Activated gamma-delta T cell treated with anti-CD3 and anti-CD28 coated beads, Interleukin-2, amount 50 U/mL, for 16 hours (primary cell): ENCODE measurements at places on chromosomes 4 and X.

DNA sequence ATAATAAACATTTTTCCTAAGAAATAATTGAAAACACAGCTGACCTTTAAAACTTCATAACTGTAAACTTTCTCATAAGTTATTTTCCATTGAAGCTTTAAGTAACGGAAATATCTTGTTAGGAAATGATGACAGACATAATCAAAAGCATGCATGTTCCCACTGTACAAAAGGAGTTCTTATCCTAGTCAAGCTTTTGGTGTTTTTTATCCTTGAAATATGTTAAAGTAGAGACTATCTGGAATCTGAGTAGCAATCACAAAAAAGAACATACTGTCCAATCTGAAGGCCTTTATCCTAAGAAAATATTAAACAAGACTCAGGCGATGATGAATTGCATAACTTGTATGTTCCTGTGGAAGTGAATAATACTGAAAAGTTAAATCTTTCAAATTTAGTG lies 14.4 kb downstream of the GEMIN8 start:
- DNase-seq = no peak

- no peak for DNase-seq
Measured at GRCh38 chrX:26295425-26295824, 79.5 kb downstream of the MAGEB5 start.

DNA sequence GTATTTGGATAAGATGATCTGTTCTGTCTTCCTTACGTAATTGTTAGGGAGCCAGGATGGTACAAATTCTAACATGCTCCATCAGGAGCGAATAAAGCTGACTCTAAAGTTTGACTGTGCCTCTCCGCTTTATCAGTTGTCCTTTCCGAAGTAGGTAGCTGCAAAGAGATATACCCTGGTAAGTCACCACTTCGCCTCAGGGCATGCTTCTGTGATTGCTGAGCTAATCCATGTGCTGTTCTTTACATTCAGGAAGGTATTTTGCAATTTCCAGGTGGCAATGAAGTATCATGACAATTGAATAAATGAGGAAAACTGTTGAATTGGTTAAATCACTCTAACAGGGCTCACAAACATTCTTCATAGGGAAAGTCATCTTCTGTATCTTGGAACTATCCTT lies 38.9 kb downstream of the KIT start:
- DNase-seq = no peak

DNA sequence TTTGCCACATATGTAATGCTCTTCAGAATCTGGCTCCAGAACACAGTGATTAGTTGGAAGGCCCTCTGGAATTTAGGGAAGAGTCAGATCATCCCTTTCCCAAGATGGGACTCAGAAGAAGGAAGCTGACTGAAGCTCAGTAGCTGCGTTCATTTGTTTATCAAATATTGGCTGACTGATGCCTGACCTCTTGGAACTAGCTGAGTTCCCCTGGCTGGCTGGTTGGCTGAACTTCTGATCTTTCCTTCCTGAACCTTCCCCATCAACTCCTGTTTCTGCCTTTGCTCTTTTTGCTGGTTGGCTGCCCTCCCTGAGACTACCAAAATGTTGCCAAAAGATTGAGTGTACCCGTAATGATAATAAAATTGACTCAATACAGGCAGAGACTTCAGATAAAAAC lies 866.5 kb upstream of the INTU start:
- no peak for DNase-seq

- no peak for DNase-seq
Measured at GRCh38 chr4:102826105-102826889, 1.1 kb downstream of the UBE2D3 start.

GRCh38 chr4:85805891-85806290 lies 330.9 kb downstream of the ARHGAP24 start:
- DNase-seq = no peak

GRCh38 chr4:143344774-143345173 lies 8.1 kb downstream of the GAB1 start:
- DNase-seq = no peak

DNA sequence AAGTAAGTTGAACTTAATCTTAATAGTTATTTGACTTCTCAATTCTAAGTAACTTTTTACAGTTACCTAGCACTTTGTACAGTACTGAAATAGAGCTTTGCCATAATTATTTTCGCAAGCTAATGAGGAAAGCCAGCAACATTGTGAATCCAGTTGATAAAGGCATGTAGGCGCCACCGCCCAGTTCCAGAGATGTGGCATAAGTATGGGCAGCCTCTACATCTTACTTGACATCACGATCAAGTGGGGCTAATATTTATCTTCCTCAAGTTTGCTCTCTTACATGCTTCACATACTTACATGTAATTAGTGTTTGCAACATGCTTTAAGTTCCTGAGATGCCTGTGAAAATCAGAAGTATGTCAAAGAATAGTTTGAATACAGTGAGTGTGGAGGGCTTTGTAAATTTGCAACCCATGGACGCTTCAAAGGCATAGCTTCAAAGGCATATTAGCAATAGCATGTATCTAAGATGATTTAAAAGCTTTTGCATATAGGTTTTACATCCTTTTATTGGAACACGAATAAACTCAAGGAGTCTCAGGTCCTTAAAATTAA lies 34.9 kb upstream of the VCX3B start:
- DNase-seq = no peak

DNA sequence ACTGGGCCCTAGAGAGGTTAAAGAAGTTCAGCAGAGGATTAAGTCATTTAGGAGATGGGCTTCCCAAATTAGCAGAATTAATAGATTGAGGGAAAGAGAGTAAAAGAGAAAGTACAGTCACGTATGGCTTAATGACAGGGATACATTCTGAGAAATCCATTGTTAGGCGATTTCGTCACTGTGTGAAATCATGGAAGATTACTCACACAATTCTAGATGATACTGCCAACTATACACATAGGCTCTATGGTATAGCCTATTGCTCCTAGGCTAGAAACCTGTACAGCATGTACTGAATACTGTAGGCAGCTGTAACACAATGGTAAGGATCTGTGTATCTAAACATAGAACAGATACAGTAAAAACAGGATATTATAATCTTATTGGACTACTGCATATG lies 180.6 kb downstream of the RNF150 start:
- DNase-seq = no peak

GRCh38 chr4:147398556-147398955 lies 82.3 kb upstream of the EDNRA start:
- DNase-seq = no peak

GRCh38 chrX:19342331-19342906 lies 1.3 kb upstream of the PDHA1 start:
- no peak for DNase-seq

DNA sequence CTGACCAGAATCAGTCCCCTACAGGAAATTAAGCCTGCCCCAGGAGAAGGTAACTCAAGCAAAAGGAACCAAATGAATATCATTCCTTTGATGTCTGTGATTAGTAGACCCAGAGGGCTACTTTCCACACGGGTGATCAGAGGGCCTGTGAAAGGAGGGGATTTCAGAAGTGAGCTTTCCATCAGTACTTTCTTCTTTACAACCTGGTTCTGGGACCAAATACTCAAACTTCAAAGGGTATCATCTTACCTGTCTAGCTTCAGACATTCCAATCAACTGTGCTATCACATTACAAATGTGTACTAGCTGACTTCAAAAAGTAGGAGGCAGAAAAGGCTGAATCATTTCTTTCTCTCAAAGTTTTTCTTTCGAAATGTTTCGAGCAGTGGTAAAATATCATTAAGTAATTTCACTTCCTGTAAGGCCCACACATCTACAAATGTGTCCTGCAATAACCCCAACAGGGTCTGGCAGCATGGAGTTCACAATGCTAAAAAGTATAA lies 23.9 kb downstream of the ACSL4 start:
- DNase-seq = no peak

DNA sequence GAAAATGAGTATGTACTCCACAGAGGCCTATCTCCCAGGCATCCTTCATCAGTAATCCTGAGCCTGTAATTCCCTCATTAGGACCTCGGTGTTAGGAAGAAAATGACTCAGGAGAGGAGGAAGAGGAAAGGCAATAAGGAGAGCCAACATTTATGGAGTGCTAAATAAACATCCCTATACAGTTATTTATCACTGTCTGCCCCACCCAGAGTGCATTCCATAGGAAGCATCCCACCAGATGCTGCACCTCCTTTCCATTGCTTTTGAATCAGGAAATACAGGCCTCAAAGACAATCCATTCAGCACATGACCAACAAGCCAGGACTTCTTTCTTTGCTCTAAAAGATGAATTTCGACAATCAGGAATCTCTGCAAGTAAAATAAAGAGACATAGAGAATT lies 47.6 kb downstream of the USP38 start:
- DNase-seq = no peak

DNA sequence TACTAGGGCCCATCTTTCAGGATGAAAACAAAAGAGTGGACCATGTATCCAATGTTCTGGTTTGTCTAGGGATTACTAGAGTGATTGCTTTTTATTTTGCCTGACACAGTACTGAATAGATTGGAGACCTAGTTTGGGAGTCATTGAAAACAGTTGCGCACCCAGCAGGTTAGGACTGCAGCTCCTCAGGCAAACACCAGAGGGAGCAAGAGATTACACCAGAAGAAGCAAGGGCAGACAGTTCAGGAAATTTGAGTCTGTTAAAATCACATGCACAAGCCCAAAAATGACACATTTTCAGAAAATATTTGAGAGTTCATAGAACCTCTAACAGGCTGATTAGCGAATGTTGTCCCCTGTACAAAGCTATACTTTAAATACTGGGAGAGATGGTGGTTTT lies 55.6 kb downstream of the CYLC1 start:
- no peak for DNase-seq

DNA sequence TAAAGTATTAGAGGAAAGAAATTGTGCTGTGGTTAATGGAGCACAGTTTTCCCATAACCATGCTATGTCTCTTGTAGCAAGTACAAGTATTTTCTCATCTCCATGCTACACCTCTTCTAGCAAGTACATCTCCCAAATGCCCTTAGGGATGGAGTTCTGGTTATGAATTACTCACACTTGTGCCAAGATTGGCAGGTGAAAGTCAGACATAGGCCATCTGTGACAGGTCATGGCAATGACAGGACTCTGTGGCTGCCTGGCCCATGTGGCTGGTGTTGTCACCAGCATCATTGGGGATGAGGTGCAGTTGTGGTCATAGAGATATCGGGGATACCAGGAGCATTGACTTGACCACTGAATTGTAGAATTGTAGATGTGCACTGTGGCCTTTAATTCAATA lies 310.2 kb downstream of the FAT4 start:
- no peak for DNase-seq

DNA sequence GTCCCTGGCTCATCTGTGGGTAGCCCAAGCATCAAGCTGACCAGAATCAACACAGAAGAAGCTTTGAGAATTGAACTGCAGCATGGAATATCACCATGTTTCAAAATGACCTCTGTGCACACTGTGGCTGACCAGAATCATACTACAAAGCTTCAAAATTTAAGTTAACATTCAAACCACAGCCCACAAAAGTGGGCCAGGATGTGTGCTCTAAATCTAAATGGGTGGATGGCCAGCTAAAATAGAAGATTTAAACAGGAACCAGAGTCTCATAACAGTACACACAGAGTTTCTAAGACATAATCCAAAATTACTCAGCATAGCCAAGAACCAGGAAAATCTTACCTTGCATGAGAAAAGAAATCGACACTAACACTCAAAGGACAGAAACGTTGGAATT lies 46.1 kb downstream of the KLF3 start:
- DNase-seq = no peak

DNA sequence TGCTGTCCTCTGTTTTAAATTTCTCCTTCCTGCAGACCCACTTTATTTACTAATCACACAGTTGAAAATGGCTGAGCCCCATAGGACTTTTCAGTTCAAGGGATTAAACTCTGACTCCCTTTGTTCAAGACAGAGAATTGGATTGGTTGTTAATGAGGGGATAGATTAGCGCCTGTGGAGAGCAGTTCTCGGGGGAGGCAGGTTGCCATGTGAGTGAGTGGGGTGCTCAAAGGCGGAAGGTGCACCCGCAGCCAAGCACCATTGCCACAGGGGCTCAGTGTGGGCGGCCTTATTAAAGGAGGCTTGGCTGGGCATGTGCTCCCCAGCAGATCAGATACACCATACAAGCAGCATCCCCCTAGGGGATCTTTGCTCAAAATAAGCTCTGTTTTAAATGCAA lies 7.9 kb upstream of the CBR4 start:
- DNase-seq = no peak

DNA sequence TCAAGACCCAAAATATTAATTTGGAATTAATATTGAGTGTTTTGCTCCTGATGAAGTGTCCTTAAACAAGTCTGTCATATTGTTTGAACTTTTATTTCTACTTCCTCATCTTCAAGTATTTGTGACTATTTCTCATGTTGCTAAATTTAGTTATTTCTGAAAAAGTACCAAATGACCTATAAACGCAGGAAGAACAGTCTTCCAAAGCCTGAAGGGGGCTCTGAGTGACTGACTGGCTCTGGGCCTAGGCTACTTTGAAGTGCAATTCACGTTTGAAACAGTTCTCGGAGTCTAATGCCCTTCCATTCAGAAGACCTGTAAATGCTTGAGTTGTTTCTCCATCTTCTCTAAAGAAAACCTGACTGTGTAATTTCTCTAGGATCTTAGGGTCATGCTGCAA lies 26.5 kb downstream of the GALNT7 start:
- no peak for DNase-seq

DNA sequence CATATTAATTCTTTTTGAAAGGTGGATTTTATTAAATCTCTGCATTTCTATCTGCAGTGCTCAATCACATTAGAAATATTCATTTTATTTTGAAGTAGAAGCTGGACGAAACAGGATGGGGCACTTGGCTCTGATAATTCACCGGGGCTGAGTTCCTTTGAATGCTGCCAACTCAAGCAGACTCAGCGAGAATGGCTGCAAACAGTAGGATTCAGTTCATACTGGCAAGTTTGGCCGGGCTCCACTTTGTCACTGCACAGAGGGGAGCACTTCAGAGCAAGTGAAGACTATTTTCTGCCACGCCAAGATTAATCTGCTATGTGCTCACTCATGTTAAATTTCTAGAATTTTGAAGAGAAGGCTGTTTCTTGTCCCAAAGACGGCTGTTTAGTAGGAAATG lies 30.7 kb upstream of the KLHL8 start:
- DNase-seq = no peak

DNA sequence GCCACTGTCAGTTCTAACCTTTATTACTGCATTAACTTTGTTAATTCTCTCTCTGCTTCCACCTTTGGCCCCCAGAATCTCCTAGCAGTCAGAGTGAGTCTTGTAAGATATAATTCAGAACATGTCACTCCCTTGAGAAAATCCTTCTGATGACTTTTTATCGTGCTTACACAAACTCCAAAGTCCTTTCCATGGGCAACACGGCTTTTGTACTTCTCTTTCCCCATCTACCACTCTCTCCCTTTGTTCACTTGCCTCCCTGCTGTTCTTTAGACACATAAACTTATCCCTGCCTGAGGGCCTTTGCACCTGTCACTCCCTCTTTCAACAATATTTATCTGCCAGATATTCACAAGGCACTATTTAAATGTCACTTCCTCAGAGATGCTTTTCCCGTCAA lies 64.8 kb downstream of the MAOB start:
- no peak for DNase-seq

DNA sequence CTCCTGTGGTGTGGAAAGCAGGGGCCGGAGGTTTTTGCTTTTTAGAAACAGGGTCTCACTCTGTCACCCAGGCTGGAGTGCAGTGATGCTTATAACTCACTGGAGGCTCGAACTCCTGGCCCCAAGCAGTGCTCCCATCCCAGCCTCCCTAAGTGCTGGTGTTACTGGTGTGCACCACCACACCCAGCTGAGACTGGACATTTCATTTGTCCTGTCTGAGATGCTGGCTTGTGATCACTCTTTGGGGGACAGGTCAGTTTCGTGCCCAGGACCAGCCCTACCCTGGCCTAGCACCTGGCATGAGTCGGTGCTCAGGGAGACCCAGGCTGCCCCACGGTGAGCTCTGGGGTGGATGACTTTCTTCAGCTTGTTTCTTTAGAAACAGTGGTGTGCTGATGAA lies 11.3 kb downstream of the PSAPL1 start:
- DNase-seq = no peak
